ENCODE measurements at places on chromosomes 3 and 15.

GRCh38 chr3:51819709-51820406, 40.8 kb upstream of the IQCF6 start:
- H3K4me3 ChIP-seq, result no peak overlapping the region
- peak; percentile 18 for DNase-seq
- no peak overlapping the region for H3K27ac ChIP-seq
- H3K36me3 ChIP-seq, result no peaks in the 10 kb centered on the region

DNA sequence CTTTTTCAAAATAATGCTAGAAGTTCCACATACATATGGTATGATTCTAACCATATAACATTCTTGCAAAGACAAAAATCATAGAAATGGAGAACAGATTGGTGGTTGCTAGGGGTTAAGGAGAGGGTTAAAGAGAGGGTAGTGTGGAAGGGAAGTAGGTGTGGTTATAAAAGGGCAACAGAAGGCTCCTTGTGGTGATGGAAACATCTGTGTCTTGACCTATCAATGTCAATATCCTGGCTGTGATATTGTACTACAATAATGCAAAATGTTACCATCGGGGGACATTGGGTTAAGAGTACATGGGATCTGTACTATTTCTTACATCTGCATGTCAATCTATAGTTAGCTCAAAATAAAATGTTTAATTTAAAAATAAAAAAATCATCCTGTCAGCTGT, 67.8 kb upstream of the FSIP1 start:
- DNase-seq, result no peak
- no peak overlapping the region for H3K4me3 ChIP-seq
- no peaks in the 10 kb centered on the region for H3K36me3 ChIP-seq
- no peak overlapping the region for H3K27ac ChIP-seq
- H3K4me1 ChIP-seq, result peaks cover 4% of the 10 kb centered on the region
- no peaks in the 10 kb centered on the region for H3K27me3 ChIP-seq

- peak overlapping the region; percentile 52 for H3K4me3 ChIP-seq
- DNase-seq, result no peak
- peaks cover 75% of the 10 kb centered on the region for H3K4me1 ChIP-seq
- H3K27ac ChIP-seq, result peak overlapping the region; percentile 81
These were observed 12.1 kb downstream of the NR2F2 start for GRCh38 chr15:96342406-96343112.

DNA sequence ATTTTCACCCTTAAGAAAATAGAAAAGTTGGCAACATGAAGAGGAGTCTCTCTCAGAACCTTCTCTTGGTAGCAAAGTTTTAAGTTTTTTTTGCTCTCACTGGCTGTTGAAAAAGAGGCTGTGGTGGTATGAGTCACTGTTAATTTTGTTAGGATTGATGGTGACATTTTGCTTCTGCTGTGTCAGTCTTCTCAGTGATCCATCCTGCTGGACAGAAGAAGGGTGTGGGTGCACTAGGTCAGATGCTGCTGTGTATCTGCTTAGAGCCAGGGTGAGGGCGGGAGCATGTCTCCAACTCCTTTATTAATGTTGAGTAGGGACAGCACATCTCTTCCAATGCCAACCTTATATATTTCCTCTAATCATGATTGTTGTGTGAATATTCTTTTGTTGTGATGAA, 369.5 kb downstream of the FEZF2 start:
- H3K4me1 ChIP-seq, result no peaks in the 10 kb centered on the region
- no peak overlapping the region for H3K27ac ChIP-seq
- no peaks in the 10 kb centered on the region for H3K27me3 ChIP-seq
- no peak overlapping the region for H3K4me3 ChIP-seq
- DNase-seq, result no peak

DNA sequence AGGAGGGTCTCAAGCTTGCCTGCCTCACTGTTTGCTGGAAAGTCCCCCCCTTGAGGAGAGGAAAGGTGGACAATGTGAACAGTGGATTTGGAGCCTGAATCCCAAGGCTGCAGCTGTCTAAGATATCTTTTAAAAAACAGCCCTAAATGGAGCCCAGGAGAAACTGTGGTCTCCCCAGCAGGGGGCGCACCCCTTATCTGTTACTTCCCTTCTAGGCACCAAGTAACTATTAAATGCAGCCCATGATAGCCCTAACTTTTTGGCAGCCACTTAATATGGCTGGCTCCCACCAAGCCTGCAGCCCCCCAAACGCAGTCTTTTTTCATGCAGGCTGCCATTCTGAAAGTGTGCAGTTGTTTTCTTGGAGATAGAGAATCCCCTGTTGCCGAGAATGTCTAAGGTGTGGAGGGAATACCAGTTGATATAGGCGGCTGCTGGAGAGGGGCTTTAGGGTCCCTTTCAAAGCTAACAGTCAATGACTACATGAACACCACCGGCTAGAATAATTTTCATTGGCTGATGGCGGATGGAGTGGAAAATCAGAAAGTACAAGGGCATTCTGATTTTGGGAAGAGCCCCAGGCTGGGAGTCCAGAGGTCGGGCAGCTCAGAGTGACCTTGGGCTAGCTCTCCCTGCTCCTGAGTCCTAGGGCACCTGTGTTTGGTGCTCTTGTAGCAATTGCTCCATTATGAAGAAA, 1.3 kb downstream of the RHCG start:
- no peak for DNase-seq
- no peaks in the 10 kb centered on the region for H3K36me3 ChIP-seq
- no peak overlapping the region for H3K4me3 ChIP-seq
- peaks cover 72% of the 10 kb centered on the region for H3K27me3 ChIP-seq
- no peaks in the 10 kb centered on the region for H3K4me1 ChIP-seq

- H3K27me3 ChIP-seq, result peaks cover 14% of the 10 kb centered on the region
- no peak overlapping the region for H3K27ac ChIP-seq
- no peaks in the 10 kb centered on the region for H3K36me3 ChIP-seq
- H3K4me3 ChIP-seq, result no peak overlapping the region
These were observed 23.2 kb downstream of the CYP8B1 start for GRCh38 chr3:42852441-42852840.

- peaks cover 27% of the 10 kb centered on the region for H3K27me3 ChIP-seq
- H3K4me3 ChIP-seq, result no peak overlapping the region
- H3K36me3 ChIP-seq, result no peaks in the 10 kb centered on the region
These were observed 140.6 kb upstream of the PRR20G start for GRCh38 chr3:127428344-127428997.

DNA sequence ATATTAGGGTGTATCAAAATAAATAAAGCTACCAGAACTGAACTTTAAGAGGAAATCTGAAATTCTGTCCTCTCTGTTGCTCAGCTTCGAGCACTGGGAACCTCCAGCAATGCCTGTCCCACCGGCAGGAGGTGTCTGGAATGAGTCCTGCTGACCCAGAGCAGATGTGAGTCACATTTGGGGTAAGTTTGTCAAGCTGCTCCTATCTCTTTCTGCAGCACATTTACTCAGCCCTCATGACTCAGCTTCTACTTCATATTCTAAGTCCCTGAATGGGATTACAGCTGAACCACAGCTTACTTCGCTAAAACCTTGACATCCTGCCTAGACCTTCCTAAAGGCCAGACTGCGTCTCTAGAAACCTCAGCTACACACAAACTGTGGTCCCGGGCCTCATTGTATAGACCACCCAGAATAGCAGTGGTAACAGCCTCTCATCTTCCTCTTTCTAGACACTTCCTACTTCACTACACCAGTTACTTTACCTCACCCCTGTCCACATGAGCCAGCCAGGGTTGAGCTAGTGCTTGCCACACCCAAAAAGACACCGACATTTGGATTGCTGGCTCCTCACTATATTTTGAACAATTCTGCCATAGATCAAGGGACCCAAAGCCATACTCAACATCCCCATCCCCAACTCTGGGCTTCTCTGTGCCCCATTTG, 109.6 kb upstream of the TMCO5A start:
- H3K27me3 ChIP-seq, result peaks cover 19% of the 10 kb centered on the region
- no peak overlapping the region for H3K4me3 ChIP-seq
- no peaks in the 10 kb centered on the region for H3K4me1 ChIP-seq
- H3K36me3 ChIP-seq, result no peaks in the 10 kb centered on the region
- DNase-seq, result no peak
- H3K27ac ChIP-seq, result no peak overlapping the region

DNA sequence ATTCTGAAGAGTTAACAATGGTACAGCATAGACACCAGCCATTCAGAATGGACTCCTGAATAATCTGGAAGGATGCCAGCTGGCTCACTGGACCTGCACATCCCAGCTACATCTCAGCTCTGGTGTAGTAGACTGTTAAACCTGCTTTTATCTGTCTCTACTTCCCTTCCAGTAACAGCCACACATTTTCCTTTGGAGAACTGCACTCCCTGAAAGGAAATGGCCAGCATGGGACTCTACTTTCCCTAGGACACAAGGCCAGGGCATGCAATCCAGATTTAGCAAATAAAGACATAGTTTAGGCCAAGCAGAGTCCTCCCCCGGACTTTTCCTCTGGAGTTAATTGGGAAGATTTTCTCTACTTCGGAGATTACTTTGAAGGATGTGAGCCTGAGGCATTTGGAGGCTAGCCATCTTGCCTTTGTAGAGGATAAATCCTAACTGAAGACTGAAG, 82.7 kb upstream of the TCF12 start:
- H3K36me3 ChIP-seq, result no peaks in the 10 kb centered on the region
- no peak overlapping the region for H3K27ac ChIP-seq
- no peak overlapping the region for H3K4me3 ChIP-seq

DNA sequence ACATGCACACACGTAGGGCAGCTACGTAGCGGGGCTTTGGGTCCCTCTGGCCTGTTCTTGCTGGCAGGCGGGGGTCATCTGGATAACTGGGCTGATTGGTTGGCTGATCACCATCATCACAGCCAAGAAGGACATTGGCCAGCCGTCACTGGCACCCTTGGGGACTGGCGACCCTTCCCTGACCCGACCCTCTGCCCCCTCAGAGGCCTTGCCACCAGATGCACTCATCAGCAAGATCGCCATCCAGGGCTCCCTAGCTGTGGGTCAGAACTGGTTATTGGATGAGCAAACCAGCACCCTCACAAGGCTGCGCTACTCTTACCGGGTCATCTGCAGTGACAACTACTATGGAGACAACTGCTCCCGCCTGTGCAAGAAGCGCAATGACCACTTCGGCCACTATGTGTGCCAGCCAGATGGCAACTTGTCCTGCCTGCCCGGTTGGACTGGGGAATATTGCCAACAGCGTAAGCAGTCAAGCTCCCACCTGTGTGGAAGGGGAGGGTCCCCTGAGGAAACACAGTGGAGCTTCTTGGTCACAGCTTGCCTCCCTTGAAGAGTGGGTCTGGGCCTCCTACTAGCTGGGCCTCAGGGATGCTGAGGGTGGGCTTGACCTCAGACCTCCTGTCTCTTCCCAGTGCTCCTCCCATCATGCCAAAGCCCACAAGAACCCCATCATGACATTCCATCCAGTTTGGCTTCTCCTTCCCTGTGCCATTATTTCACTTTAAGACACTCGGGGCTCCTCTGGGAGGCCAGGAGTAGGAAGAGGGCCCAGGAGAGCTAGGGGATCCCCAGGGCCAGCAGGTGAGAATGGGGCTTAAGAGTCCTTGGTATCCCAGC, 2.4 kb downstream of the DLL4 start:
- H3K27ac ChIP-seq, result peak overlapping the region; percentile 94
- peak overlapping the region; percentile 76 for H3K4me3 ChIP-seq
- H3K4me1 ChIP-seq, result peaks cover 50% of the 10 kb centered on the region
- no peak for DNase-seq
- no peaks in the 10 kb centered on the region for H3K36me3 ChIP-seq

- no peak overlapping the region for H3K27ac ChIP-seq
- no peak overlapping the region for H3K4me3 ChIP-seq
- no peaks in the 10 kb centered on the region for H3K27me3 ChIP-seq
- H3K4me1 ChIP-seq, result no peaks in the 10 kb centered on the region
These were observed 40.1 kb downstream of the EAF1 start for GRCh38 chr3:15467227-15468181.

- H3K36me3 ChIP-seq, result peaks cover 2% of the 10 kb centered on the region
- H3K27me3 ChIP-seq, result peaks cover 33% of the 10 kb centered on the region
- no peak overlapping the region for H3K4me3 ChIP-seq
- no peak for DNase-seq
These were observed 47.3 kb upstream of the NR2C2 start for GRCh38 chr3:14899993-14900618.

DNA sequence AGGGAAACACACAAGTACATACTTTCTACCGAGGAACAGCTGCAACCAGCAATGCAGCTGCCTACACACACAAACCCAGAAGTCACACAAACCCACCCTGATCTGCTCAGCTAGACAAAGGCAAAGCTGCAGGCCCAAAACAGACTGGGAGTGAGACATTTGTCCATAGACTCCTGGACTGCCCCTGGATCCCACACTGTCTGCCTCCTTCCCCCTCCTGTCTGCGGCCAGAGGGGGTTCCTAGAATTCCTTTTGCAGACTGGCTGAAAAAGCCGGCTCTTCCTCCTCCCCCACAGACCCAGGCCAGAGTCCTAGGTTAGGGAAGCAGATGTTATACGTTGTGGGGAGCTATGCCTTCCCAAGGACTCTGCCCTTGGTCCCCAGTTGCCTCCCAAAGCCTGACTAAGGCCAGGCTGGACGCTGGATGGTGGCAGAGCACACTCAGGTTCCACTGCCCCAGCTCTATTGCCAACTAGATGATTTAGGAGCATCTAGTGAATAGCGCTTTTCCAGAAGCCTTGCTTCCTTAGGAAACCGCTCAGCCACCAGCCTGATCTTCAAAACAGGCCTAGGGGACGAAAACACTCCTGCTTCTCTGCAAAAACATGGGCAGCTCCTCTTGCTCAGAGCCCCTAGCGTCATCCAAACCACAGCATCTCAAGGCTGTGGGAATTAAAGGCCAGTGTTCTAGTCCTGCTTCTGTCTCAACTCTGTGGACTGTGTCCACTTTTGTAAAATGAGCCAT, 37.4 kb upstream of the CILP start:
- H3K4me1 ChIP-seq, result peaks cover 11% of the 10 kb centered on the region
- no peak for DNase-seq
- peaks cover 5% of the 10 kb centered on the region for H3K36me3 ChIP-seq
- H3K4me3 ChIP-seq, result no peak overlapping the region
- no peaks in the 10 kb centered on the region for H3K27me3 ChIP-seq
- peak overlapping the region; percentile 52 for H3K27ac ChIP-seq

DNA sequence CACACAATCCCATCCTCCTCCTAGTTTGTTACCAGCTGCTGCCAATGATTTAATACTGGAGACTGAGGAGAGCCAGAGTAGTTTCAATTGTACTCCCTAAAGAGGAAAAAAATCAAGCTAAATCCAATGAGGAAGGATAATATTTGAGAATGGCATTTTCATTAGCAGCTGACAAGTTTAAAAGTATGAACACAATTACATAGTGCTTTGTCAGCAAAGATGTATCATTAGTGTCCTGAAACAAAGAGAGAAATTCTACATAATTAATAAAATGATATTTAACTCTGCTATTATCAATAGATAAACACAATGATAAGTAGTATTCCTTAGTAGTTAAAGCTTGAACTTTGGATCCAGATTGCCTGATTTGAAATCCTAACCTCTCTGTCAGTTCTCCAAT, 163.9 kb downstream of the FGF12 start:
- H3K27me3 ChIP-seq, result no peaks in the 10 kb centered on the region
- no peak for DNase-seq
- H3K4me1 ChIP-seq, result peaks cover 4% of the 10 kb centered on the region
- no peak overlapping the region for H3K4me3 ChIP-seq
- H3K36me3 ChIP-seq, result no peaks in the 10 kb centered on the region
- no peak overlapping the region for H3K27ac ChIP-seq

DNA sequence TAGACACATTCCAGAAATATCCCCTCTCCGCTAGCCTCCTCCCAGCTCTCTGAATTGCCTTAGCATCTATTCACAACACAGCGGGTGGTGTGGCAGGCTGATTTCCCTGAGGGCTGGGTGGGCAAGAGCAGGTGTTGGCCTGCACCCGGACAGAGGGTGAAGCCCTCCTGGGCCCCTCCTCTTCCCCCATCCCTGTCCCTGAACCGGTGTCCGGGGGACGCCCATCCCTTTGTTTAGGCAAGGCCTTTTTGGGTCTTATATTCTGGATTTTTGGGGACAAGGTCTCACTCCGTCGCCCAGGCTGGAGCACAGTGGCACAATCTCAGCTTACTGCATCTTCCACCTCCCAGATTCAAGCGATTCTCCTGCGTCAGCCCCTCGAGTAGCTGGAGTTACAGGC, 55.2 kb upstream of the KLHL25 start:
- H3K27ac ChIP-seq, result no peak overlapping the region
- no peak overlapping the region for H3K4me3 ChIP-seq
- DNase-seq, result no peak
- no peaks in the 10 kb centered on the region for H3K4me1 ChIP-seq
- H3K36me3 ChIP-seq, result no peaks in the 10 kb centered on the region
- peaks cover 15% of the 10 kb centered on the region for H3K27me3 ChIP-seq
